ENCODE measurements at places on chromosomes 13 and 19.

- DNase-seq, result no peak
These were observed 13.0 kb upstream of the BICRA start for GRCh38 chr19:47595944-47596343.

DNA sequence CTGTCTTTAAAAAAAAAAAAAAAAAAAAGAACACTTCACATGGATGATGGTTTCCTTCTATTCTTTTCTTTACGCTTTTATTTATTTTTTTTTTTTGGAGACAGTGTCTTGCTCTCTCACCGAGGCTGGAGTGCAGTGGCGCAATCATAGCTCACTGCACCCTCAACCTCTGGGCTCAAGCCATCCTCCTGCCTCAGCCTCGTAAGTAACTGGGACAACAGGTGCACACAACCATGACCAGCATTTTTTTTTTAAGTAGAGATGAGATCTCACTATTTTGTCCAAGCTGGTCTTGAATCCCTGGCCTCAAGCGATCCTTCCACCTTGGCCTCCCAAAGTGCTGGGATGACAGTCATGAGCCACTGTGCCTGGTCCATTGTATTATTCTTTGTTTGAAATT, 24.3 kb downstream of the ANKRD27 start:
- DNase-seq, result no peak

DNA sequence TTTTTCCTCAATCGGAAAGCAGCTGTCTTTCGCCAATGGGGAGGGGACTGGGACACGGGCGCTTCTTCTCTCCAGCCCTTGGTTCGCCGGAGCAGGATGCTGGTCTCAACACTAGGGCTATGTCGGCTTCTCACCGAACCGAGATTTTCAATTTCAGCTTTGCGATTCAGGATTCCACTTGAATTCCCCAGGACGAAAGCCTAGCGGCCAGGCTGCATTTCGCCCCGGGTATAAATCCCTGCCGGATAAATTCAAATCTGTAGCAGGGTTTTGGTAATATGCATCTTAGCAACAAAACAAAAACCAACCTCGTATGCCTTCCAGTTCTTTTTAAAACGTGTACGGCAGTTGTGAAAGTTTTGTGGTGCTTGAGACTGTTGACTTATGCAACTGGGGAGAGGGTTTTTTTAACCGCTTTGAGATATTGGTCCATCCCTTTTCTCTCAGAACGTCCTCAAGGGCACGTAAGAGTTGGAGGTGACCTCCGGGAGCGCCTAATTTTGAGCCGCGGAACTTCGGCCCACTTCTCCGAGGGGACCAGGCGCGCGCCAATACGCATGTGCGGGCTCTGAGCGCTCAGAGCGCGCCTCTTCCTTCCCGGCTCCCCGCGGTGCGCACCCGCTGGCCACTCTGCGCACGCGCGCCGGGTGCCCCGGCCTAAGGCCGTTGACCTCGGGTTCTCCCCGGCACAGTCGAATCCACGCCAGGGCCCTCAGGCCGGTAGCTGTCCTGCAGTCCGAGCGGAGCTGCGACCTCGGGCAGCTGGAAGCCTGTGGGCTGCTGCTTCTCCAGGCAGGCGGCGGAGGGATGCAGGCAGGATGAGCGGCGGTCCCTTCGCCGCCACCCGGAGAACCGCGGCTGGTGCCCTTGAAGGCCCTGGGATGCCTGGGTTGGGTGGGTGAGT, 7.6 kb downstream of the POU4F1 start:
- no peak for DNase-seq

DNA sequence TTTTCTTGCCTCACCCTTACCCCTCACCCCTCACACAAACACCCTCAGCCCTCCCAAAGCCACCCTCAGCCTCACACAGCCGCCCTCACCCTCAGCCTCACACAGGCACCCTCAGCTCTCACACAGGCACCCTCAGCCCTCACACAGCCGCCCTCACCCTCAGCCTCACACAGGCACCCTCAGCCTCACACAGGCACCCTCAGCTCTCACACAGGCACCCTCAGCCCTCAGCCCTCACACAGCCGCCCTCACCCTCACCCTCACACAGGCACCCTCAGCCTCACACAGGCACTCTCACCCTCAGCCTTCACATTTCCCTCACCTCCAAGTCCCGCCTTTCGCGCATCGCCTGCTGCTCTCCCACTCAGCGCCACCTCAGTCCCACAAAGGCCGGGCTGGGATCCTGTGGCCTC, 287 bp upstream of the ZSCAN22 start:
- DNase-seq, result no peak

DNA sequence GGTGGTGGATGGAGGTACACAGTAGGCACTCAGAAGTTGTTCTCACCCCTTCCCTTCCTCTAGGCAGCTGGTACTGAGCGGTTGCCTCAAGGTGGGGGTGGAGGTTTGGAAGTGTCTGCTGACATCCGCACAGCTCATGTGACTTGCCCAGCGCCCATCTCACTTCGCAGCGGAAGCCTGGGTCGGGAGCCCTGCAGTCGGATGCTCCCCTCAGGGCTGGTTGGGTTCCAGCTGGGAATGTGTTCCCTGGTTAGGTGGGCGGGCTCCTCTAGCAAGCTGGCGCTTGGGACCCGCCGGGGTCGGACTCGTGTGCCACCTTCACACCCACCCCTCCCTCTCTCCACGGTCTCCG, 10.2 kb downstream of the PPP1R37 start:
- no peak for DNase-seq

- no peak for DNase-seq
These were observed 44.3 kb downstream of the ZMYM2 start for GRCh38 chr13:20002787-20003186.

DNA sequence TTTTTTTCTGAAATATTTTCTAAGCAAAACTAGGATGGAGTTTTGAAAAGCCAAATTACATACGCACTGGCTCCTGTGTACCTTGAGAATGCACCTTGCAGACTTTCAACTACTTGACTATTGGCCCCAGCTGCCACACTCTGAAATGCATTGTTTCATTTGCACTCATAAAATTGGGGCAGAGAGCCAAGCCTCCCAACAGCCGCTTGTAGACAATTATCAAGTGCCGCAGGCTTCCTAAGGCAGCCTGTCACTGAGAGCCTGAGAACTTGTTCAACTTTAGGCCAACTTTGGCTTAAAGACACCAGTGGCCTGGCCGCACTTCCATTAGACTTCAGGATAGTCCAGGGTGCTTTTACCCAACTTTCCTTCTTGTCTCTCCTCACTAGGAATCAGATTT, 115.7 kb upstream of the STARD13 start:
- no peak for DNase-seq

Measured in stimulated activated CD4-positive, alpha-beta T cell treated with anti-CD3 and anti-CD28 coated beads, Interleukin-1b, Interleukin-23, amount 100 ng/mL, for 1 hour (primary cell).